ENCODE measurements at places on chromosomes 1 and 21.

DNA sequence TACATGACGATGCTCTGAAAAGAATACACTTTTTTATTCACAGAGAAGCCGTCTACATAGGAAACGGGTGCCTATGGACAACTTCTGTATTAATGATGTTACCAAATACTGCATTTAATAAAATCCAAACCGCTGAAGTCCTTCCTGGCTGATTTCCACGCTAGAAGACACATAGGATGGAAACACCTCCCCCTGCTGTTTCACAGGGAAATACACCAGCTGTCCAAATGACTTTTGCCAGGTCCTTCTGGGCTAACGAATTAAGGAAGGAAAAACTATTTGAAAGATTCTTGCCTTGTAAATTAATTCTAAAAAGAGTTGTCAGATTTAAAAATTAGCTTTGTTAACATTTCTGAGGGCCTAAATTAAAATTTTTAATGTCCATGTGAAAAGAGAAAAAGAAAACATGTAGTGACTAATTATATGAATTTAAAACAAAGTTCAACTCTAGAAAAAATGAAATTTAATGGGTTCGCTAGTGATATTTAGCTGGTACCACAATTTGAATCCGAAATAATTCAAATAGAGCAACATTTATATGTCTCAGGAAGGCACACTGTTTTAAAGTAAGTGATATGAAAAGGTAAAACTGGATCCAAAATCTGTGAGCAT lies 146.0 kb downstream of the RERE start:
- peak; percentile 22 for DNase-seq

DNA sequence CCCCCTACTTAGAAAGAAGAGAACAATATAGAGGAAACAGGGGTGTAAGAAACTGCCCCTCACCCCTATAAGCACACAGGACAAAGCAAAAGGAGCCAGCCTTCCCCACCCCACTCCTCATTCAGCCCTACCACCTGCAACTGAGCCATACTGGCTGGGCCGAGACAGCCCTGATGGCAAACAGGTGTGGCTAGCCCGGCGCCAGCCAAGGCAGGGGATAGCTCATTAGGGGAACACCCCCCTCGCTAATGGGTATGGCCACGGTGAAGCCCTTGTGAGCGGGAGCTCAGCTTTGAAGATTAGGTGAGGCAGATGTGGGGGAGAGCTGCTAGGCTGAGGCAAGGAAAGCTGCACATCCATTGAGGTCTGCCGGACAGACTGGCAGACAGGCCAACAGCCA lies 65.5 kb downstream of the ERI3 start:
- DNase-seq, result no peak

- DNase-seq, result no peak
Measured at GRCh38 chr1:96660051-96660450, 61.5 kb upstream of the PTBP2 start.

DNA sequence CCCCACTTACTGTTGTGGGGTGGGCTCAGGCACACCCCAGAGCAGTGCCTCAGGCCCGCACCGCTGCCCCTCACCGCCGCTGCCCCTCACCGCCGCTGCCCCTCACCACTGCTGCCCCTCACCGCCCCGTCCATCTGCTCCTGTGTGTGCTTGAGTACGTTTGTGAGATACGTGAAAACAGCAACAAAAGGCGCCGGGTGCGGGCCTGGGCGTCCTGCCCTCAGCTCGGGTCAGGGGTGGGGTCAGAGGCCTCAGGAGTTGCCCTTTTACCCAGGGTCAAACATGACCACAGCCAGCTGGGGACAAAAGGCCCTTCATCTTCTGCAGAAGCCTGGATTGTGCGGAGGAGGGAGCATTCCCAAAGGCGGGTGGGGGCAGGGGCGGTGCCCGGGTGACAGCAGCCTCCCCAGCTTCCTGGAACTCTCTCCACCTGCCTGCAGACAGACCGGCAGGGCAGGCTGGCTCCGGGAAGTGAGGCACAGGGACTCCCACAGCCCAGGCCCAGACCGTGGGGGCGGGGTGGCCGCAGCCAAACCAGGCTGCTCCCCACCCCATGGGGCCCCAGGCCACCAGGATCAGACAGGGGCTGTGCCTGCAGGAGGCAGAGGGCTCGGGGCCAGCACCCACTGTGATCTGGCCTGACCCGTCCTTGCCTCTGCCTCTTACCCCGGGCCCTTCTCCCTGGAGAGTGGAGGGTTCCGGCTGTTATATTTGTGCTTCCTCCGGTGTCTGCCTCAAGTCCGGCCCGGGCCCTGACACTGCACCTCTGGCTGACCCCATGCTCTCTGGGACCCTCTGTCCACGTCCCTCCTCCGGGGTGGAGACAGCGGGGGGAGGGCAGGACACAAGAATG lies 2.3 kb upstream of the VWA1 start:
- no peak for DNase-seq

GRCh38 chr1:167477986-167478385 lies 40.3 kb downstream of the CD247 start:
- DNase-seq, result no peak

DNA sequence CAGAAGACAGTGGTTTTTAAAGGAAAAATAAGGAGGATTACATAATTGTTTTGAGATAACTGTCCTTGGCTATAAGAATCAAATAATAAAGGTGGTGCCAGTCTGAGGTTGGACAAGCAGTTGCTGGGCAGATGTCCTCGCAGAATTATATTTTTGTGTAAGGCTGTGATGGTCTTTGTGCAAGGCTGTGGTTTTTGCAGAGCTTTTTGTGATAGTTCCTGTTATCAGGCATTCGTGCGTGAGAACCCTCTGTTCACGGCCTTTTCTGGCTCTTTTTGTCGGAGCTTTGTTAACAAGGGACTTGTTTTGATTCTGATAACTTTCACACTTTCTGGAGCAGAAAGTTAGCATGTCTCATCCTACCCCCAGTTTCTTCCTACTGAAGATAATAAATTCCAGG lies 33.4 kb downstream of the SH3BP5L start:
- no peak for DNase-seq

DNA sequence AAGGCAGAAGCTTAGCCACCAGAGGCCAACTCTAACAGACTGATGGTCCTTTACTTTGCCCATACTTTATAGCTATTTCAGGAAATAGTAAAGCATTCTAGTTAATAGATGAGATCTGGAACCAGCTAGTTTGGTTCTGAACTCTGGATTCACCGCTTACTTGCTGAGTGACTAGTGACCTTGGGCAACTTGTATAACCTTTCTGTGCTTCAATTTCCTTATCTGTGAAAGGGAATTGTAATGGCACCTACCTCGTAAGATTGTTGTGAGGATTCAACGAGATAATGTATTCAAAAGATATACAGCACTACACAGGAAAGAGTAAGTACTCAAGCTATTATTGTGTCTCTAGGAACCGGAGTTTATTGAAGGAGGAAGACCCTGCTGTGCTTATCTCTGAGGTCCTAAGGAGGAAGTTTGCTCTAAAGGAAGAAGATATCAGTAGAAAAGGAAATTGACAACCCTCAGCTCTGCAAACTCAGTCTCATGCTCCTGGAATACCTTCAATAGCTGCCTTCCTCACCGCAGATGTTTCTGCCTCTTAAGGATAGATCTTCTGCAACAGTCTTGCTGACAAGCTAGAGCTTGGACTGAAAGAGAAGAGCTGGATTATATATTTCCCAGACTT lies 11.9 kb downstream of the MTFR1L start:
- no peak for DNase-seq

DNA sequence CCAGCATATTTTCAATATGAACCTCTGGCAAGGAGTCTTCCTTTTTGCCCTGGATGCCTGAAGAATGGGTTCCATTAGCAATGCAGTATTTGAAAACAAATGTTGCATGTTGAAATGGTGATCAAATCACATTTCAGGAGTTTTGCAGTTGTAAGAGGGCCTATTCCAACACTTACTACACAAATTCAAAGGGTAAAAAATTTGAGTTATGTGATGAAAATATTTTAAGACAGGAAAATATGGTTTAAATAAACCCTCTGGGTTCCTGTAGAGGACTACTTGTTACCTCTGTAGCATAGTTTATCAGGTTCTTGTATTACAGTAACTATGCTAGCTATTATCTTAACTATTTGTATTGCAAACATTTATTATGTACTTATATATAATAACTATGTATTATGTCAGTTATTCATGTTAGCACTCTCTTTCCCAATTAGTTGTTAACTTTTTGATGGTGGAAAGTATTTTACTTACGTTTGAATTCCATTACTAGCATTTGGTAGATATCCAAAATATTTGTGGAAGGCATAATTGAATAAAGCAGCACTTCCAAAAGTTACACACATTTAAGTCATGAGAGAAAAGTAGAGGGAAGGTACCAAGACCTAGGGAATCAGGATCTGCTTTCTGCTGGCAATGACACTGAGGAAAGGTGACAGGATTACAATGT lies 312.9 kb downstream of the GRIK1 start:
- DNase-seq, result no peak
